Heart right ventricle (tissue), 16 donors: ENCODE measurements at places on chromosomes 13 and 19. TPM values are rescaled to one million over a fixed set of nuclear protein-coding genes. Genes with fewer than 3 reads are reported as not detected.

BEST2 gene
- total RNA-seq = not detected

TTC9B gene
- not detected for total RNA-seq

ARRDC5 gene
- not detected for total RNA-seq

DMKN gene
- total RNA-seq = 6.9 TPM

TTYH1 gene
- 4.3 TPM for total RNA-seq

GARIN5A gene
- 2.0 TPM for total RNA-seq
